ENCODE measurements at places on chromosomes 2 and 18.

GRCh38 chr2:74740741-74741431 lies 86.8 kb downstream of the SEMA4F start:
- no peak for DNase-seq

- DNase-seq, result no peak
Measured at GRCh38 chr2:144659731-144660275, 139.9 kb upstream of the ZEB2 start.

GRCh38 chr18:30248056-30248455 lies 794.5 kb downstream of the DSC3 start:
- no peak for DNase-seq

- DNase-seq, result no peak
Measured at GRCh38 chr2:14936426-14936825, 303.9 kb downstream of the LRATD1 start.

GRCh38 chr2:118968042-118968441 lies 26.0 kb downstream of the MARCO start:
- DNase-seq, result no peak

GRCh38 chr2:8380566-8380965 lies 301.3 kb upstream of the ID2 start:
- no peak for DNase-seq

DNA sequence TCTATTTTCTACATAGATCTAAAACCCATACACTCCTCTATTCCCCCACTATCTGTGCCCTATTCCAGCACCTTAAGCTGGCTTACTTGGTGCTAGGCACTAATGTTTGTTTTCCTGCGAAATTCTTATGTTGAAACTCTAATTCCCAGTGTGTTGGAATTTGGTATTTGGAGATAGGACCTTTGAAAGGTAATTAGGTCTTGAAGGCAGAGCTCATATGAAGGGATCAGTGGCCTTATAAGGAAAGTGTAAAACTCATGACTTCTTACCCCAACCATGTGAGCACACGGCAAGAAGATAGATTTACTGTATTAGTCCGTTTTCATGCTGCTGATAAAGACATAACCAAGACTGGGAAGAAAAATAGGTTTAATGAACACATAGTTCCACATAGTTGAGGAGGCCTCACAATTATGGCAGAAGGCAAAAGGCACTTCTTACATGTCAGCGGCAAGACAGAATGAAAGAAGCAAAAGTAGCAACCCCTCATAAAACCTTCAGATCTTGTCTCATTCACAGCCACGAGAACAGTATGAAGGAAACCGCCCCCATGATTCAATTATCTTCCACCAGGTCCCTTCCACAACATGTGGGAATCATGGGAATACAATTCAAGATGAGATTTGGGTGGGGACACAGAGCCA lies 10.5 kb upstream of the LRATD1 start:
- no peak for DNase-seq

- DNase-seq, result no peak
Measured at GRCh38 chr2:16609786-16610185, 55.8 kb downstream of the CYRIA start.

DNA sequence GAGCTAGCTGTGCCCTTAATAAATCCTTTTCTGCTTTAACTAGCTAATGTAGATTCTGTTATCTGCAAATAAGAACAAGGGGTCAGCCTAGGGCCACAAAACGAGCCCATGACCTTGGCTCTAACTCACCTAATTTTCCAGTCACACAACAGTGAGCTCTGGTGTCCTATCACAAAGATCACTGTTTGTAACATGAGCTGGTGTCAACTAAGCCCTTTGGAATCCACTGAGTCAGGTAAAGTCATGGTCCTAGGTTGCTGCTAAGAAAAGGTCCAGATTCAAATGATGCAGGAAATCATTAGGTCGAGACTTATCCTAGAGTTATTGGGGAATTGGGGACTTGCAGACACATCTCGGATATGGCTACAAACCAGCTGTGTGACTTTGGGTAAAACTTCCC lies 49.9 kb downstream of the ST8SIA5 start:
- DNase-seq, result no peak

DNA sequence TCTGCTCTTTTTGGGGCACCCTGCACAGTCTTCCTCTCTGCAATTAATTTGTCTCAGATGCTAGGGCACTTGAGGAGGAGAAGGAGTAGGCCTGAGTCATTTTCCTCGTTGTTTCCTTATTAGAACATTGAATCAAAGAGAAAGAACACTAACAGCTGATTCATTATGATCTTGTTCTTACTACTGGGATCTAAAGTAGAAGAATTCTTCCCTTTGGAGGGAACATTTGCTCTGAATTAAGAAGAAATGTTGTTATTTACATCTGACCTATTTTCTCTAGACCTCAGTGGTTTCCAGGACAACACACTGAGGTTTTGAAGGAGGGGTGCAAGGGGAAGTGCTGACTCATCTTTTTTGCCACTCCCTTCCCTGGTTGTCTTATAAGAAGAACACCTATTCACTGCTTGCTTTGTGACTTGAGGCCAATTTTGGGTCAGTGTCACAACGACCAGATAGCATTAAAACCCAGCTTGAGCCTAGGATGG lies 24.3 kb upstream of the STAT1 start:
- no peak for DNase-seq

DNA sequence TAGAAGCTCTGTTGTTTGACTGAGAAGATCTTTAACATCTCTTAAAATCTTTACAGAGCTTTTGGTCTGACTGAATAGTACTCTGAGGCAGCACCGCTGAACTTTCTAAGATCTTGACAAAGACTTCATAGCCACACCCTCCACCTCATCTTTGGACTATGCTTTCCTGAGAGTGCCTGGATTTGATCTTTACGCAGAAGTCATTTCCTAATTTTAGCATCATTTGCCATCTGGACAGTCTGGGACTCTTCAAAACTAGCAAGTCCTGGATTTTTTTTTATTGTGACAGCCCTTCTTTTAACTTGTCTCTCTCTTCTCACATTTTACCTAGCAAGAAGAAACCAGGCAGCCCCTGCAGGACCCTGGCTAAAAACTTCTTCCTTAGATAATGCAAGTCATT lies 188.8 kb downstream of the CTIF start:
- no peak for DNase-seq

DNA sequence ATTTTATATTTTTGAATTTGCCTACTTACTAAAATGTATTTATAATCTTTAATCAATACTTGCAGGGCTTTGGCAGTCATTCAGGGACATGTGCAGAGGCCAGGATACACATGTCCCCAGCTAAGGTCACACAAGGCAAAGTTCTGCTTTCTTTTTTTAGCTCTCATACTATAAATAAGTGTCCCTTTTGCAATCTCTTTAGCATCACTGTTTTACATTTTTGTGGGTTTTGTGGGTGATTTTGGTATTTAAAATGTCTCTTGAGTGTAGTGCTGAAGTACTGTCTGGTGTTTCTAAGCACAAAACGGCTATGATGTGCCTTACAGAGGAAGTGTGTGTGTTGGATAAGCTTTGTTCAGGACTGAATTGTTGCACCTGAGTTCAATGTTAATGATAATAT lies 309.0 kb upstream of the GULP1 start:
- DNase-seq, result no peak

DNA sequence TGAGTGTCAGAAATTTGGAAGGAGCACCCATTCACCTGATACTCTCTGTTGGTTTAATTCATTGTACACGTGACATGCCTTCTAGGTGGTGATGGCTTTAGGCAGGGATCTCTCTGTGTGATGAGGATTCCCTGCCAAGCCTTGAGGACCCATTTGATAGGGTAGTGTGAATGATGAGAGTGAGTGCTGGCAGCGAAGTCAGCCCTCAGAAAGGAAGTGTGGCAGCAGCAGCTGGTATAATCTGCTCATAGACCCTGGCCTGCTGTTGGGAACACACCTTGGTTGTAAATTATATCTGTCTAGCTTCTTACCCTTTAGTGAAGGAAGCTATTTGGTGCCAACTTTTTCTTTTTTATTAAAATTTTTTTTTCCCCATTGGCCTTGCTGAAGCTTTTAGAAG lies 164.5 kb downstream of the HAUS1 start:
- no peak for DNase-seq

DNA sequence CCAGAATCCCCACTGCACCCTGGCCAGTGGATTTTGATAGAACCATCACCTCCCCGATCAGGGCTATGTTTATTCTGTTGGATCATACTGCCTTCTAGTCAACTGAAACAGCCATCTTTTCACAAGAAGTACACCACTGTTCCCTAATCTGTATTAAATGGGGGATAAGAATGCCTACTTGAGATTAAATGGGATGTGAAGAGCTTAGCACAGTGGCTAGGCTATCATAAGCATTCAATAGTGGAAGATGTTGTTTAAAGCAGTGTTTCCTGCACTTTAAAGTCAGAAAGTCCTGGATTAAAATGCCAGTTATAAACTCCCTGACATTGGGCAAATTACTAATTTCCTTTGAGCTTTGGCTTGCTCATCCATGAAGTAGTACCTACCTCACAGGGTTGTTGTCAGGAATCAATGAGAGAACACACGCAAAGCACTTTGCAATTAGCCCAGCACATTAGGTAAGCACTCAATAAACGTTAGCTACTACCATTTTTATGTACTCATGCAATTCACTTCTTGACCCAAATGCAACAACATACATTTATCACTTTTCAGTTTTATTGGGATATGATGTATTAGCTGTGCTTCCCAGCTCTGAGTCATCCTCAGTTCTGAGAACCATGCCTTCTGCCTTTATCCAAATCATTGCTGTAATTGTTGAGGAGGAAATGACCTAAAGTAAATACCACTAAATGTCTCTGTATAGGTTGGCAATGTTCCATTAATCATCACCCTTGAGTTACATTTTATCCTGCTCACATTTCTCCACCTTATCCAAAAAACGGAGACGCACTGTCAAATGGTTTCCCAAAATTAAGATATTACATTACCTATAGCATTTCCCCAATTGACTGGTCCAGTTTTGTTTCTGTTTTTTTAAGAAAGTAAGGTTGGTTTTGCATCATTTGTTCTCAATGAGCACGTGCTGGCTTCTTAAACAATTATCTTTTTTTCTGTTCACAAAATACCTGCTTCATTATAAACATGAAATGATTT lies 2.1 kb downstream of the TMEM247 start:
- DNase-seq, result no peak

DNA sequence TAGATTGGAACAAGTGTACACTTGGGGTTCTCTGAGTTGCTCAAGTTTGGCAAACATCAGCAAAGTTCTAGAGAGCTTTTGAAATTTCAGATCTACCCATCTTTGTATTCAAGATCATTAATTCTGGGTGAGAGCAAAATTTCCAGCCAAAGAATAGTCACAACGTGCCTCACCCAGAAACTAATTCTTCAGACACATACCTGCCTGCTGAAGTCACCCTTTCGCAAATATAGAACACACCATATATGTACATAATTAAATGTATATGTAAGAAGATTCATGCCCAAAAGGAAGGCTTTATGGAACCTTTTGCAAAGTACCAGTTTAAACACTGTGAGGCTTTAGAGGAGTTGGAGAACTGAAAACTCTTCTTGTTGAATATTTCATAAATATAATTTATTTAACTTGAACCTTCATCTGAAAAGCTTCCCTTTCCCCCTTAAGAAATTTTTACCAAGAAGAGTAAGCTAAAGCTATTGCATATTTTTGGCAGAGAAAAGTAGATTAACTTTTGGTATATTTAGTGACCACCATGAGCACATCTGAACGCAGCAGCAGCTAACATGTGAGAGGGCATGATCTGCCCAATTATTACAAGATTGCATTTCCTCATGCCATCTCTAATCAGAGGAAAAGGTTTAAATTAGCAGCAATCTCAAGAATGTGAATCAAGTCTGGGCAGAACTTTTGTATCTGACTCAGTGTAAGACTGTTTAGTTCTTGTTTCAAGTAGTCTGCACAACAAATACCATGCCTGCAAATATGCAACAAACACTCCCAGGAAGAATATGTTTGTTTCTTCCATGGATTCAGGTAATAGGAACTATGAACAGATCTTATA lies 8.2 kb downstream of the RND3 start:
- DNase-seq, result no peak

DNA sequence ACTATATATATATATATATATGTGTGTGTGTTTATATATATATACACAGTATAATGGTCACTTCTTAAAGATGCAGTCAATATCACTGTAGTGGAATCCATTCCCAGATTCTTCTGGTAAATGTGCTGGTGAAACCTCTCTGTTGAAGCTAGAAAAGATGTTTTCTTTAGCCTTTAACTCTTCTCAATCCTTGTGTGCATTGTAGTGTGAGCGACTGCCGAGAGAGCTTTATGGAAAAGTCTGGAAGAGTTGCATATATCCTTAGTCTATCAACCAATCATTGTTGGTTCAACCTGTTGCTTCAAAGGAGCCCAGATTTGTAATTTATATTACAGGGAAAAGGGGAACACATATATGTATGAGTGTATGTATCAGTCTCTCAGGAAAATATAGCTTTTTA lies 27.7 kb downstream of the SLC66A3 start:
- DNase-seq, result no peak

DNA sequence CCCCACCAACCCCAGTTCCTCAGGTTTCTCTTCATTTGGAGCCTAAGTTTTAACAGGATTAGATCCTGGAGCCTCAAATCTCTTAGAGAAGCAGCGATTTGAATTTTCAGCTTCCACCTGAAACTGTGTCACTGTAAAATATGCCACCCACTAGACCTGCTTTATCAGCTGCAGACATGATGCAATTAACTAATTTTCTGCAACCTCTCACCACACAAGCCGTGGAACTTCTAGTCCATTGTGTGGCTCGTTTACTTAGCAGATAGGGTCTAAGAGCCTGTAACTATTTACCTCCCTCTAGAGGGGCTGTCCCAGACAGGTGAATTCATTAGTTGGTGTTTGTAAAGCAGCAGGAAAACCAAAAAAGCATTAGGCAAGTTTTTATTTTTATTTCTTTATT lies 31.6 kb upstream of the FZD5 start:
- no peak for DNase-seq

DNA sequence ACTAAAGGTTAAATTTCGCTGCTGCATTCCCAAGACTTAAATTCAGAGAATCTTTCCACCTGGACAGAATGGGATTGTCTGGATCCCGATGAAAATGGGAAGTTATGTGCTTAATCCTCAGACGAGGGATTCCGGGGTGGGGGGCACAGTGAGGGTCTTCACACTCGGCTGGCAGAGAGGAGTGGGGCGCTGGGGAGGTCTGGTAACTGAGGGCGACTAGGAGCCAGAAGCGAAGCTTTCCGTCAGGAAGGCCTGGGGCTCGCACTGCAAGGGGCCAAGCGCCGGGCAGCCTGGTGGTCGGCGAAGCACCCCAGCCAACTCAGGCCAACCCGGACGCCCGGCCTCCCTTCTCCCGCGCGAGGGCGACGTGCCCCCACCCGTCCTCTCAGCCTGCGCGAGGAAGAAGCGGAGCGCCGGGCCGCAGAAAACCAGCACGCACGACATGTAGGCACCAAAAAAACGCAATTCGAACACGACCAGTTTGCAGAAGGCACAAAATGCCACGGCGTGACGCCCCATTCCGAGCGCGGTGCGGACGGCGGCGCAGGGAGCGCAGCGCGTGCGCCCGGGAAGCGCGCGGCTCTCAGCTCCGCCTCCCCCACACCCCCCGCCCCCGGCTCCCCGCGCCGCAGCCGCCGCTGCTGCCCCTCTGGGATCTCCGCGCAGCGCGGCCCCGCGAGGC lies 188.1 kb downstream of the ZEB2 start:
- DNase-seq, result no peak

GRCh38 chr2:210190345-210190744 lies 19.1 kb upstream of the KANSL1L start:
- DNase-seq, result no peak

GRCh38 chr2:237660381-237660900 lies 33.1 kb downstream of the LRRFIP1 start:
- no peak for DNase-seq

- DNase-seq, result no peak
Measured at GRCh38 chr2:100054426-100054825, 88.0 kb downstream of the AFF3 start.

- no peak for DNase-seq
Measured at GRCh38 chr2:72956936-72957335, 39.6 kb downstream of the EMX1 start.
